ENCODE measurements at places on chromosomes 3 and 15.

DNA sequence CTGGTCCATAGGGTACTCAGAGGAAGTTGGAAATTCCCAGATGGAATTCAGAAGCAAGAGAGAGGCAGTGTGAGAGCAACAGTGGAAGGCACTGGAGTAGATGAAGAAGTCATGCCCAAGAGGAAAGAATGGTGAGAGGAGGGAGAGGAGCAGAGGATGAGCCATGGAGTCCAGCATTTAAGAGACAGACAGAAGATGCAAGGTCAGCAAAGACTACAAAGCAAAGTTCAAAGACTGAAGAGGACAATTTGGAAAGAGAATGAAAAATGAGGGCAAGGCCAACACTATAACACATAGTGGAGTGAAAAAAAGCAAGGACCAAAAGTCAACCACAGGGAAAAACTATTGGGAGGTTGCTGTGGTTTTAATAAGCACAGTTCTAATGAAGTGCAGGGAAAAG lies 178.7 kb downstream of the SSR3 start:
- DNase-seq: no peak

GRCh38 chr3:23113455-23114171 lies 89.5 kb upstream of the UBE2E2 start:
- DNase-seq: no peak

DNA sequence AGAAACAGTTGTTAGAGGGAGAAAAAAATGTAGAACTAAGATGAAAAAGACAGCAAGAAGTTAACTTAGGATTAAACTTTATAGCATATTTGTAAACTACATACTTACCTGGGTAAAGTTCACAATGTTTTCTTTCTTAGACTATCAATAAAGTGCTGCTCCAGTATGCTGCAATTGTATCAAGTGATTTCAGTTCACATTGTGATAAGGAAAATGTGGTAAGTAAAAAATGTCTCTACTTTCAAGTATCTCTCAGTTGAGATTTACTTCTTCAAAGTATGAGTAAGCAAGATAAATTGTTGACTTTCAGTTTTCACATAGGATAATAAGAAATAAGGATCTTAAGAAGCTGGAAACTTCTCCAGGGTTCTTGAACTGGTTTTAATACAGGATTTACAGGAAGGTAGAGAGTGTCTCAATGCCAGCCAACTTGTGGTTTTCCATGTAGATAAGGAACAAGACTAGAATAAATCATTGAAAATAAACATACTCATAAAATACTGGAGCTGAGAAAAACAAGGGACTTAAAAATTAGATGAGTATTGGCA lies 528.8 kb downstream of the UNC13C start:
- DNase-seq: no peak

GRCh38 chr3:105846809-105847208 lies 22.0 kb downstream of the CBLB start:
- DNase-seq: no peak

DNA sequence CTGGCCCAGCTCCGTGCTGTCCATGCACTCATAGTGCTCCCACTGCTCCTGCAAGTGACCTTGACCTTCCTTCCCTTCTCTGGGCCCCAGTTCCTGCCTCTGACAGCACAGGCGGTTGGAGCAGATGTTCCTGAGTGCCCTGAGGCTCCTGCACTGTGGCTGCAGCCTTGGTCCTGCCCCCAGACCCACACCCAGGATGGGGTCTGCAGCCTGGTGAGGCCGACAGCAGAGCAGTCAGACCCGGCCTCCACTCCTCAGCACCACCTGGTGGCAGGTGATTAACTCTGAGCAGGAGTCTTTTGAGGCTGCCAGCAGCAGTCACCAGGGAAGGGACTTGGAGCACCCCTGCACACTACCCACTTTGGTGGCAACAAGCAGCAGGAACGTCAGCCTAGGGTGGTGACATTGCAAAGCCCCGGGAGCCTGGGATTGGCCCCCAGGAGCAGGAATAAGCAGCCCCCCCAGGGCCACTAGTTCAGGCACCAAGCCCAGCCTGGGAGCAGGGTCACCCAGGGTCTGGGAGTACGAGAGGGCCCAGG lies 64.6 kb downstream of the CYP11A1 start:
- no peak for DNase-seq

Data from left kidney (tissue), 8 donors.